Spleen (tissue), 13 donors: ENCODE measurements at places on chromosomes 6 and 20. TPM values are rescaled to one million over a fixed set of nuclear protein-coding genes. Genes with fewer than 3 reads are reported as not detected.

DNA sequence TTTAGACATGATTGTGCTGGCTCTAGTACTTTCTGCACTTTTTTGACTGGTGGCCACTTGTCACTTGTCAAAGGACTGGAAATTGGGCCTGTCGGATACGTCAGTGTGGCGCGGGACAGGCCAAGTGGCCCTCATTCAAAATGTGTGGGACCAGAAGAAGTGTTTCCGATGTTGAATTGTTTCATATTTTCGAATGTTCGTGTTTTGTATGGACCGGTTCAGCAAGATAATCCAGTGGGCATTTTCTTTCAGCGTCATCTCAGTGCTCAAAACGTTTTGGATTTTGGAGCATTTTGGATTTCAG is 3.5 kb downstream of the KIF25 start:
- DNase-seq = no peak

- no peak for DNase-seq
Observed at GRCh38 chr20:59958626-59959025, 403 bp downstream of the CDH26 start.

MCM8 gene
- 7.9 TPM for total RNA-seq

DNA sequence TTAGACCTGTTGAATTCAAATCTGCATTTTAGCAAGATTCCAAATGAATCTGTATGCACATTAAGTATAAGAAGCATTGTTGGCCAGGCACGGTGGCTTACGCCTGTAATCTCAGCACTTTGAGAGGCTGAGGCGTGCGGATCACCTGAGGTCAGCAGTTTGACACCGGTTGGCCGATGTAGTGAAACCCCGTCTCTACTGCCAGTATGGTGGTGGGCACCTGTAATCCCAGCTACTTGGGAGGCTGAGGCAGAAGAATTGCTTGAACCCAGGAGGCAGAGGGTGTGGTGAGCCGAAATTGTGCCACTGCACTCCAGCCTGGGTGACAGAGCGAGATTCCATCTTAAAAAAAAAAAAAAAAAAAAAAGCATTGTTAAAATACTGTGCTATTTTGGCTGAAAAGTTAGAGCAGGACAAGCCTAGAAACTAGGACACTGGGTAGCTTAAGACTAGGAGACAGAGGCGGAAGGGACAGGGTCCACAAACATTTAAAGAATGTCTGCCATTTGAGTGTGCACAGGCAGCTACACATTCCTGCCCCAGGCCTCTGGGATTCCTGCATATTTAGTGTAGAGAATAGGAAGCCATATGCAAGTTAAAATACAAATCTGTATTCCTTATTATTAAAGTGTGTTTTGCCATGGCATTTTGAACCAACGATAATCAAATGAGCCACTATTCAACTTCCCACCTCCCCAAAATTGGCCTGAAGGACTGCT is 45.1 kb upstream of the EEF1A1 start:
- DNase-seq = no peak

PRDM13 gene
- not detected for total RNA-seq

DNA sequence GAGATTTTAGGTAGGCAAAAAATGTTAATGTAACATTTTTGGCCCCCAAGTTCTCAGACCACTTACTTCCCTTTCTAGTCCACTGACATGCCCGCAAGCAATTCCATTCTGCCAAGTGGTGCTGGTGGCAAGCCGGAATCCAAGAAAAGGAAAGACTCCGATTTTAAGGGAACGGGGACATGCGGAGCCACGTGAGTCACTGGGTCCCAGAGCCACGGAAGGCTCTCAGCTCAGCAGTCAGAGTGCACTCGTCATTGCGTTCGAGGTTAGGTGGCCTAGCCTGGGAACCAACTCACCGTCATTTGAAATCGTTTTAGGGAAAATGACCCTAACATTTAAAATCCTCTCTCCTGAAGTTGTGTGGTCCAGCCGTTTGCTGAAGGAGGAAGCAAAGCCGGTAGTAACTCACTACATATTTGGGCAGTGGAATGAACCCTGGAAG is 711 bp upstream of the SIRT5 start:
- peak; percentile 81 for DNase-seq

SLC32A1 gene
- not detected for total RNA-seq

- no peak for DNase-seq
Observed at GRCh38 chr20:38320221-38320620, 16.3 kb downstream of the BPI start.

GRCh38 chr6:163019926-163020325 is 292.2 kb downstream of the PACRG start:
- DNase-seq = no peak

GJA10 gene
- not detected for total RNA-seq

SLC4A11 gene
- total RNA-seq = 0.67 TPM

GRCh38 chr20:55790178-55790577 is 215.1 kb downstream of the CBLN4 start:
- DNase-seq = no peak

- DNase-seq = no peak
Observed at GRCh38 chr20:37419307-37419706, 73.4 kb downstream of the SRC start.

TRIM26 gene
- 45.7 TPM for total RNA-seq

GRCh38 chr6:152270301-152270925 is 366.7 kb downstream of the SYNE1 start:
- no peak for DNase-seq

DNA sequence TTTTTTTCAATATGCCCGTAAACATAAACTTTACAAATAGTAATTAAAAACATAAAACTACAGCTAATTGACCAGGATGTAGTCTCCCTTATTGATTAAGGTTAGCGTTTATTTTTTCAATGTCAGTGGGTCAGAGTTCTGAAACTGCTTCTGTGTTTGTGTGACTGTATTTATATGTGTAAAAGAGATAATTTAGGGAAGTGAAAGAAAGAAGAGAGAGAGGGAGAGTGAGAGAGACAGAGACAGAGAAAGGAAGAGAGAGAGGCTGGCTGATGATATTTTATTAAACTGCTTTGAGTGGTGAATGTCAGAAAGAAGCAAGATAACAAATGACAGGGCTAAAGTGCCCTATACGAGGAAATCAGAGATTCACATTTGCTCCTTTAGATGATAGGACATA is 266.1 kb upstream of the PTCHD4 start:
- DNase-seq = no peak

DNA sequence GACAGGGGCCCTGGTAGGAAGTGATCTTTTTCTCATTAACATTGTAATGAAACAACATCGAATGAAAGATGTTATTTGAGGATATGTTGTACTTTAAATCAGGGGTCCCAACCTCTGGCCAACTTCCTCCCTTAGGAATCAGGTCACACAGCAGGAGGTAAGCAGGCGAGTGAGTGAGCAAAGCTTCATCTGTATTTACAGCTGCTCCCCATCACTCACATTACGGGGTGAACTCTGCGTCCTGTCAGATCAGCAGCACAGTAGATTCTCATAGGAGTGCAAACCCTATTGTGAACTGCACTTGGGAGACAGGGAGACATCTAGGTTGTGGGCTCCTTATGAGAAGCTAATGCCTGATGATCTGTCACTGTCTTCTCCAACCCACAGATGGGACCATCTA is 19.9 kb downstream of the EPM2A start:
- DNase-seq = no peak

DNA sequence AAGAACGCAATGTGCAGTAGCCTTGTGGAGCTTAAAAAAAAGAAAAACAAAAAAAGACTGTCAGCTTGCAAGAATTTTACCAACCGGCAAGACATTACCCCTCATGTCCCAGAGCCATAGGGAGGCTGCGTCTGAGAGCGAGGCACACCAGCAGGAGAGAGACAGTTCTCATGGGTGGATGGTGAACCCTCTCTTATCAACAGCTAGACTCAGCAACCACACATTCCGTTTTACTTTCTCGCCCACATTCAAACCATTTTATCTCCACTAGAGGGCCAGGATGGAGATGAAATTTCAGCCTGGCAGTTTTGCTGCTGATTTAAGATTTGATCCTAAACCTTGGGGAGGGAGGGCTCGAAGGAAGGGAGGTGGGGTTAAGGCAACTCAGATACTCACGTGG is 247.0 kb downstream of the ATXN1 start:
- DNase-seq = no peak

DNA sequence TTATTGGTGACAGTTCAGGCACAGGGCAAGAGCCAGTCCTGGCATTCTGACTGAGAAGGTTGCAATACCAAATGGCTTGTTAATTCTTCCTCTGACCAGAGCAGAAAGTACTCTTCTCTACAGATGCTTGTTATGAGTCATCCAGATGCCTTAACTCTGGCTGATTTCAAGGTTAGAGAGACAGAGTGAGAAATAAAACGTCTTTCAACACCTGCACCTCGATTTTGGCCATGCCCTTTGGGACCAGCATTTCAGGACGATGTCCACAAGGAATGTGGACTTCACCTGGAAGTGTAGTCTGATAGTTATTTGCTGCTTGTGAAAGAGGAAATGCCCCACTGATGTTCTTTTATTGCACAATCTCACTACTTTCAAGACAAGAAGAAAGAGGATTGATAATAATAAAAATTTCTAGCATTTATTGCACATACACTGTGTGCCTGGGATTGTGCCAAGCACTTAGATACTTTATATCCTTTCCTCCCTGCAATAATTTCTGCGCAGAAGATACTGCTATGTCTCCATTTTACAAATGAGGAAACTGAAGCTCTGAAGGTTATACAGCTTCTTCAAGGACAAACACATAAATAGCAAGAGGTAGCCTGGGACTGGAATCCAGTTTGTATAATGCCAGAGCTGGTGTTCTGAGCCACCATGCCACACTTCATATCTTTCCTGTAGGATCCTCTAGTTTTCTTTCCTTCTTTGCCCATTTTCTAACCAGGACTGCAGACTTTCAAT is 33.5 kb upstream of the MCM3 start:
- no peak for DNase-seq

ATP6V1G2 gene
- total RNA-seq = 2.7 TPM

LGSN gene
- total RNA-seq = 0.26 TPM

ITCH gene
- 68.4 TPM for total RNA-seq

- DNase-seq = no peak
Observed at GRCh38 chr20:54139188-54139587, 34.6 kb downstream of the CYP24A1 start.

DNA sequence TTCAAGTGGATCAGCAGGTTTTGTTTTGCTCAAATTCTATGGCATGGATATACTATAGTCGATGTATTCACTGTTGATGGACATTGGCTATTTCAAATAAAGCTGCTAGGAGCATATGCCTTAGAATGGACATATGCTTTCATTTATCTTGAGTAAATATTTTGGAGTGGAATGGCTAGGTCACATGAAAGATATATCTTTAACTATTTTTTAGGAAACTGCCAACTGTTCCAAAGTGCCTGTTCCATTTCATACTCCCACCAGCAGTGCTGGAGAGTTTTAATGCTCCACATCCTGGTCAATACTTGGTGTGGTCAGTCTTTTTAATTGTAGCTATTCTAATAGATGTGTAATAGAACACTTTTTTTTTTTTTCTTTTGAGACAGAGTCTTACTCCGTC is 81.1 kb upstream of the PIM1 start:
- no peak for DNase-seq

AKAP12 gene
- 47.7 TPM for total RNA-seq

- no peak for DNase-seq
Observed at GRCh38 chr20:3318226-3318884, 79.4 kb upstream of the SLC4A11 start.

SLPI gene
- total RNA-seq = 8.3 TPM

FAM83C gene
- total RNA-seq = not detected

GRCh38 chr6:159680104-159680503 is 12.9 kb downstream of the SOD2 start:
- no peak for DNase-seq

NEURL2 gene
- total RNA-seq = 5.6 TPM

DAAM2 gene
- total RNA-seq = 110 TPM

DNA sequence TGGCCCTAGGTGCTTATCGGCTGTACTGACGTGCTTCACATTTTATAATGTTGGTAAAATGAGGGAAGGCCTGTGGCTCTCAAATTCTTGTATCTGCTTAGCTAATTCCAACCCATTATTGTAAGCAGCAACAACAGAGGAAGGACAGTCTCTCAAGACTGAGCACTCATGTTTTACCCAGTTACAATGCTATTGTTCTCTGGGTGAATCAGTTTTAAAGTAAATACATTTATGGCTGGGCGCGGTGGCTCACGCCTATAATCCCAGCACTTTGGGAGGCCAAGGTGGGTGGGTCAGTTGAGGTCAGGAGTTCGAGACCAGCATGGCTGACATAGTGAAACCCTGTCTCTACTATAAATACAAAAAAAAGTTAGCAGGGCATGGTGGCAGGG is 194.6 kb downstream of the PRKN start:
- DNase-seq = no peak

DNA sequence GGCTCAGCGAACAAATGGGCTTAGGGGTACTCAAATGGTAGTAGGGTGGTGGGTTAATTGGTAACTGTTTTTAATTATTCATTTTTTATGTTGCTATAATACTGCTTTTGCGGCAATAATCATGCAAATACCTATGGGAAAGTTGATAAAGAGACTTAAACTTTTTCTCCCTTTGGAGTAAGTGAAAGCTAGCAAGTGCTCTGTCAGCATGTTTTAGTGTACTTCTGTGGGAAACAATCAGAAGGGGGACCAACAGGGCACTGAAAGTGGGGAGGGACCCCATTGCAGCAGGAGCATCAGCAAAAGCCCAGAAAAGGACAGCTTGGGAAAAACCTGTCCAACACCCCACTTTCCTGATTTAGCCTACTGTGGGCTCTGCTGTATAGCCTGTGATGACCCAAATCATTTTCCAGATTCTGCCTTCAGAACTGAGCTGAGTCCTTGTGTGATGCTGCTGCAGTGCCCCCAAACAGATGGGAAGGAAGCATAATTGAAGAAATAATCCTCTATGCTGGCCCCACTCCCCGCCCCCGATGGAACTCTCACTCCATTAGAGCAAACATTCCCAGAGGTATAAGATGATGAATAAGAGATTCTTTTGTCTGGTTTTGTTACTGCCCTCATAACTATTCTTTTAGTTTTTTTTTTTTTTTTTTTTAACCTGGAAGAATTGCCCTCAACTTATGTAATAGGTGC is 322.8 kb downstream of the CD83 start:
- DNase-seq = no peak

DNA sequence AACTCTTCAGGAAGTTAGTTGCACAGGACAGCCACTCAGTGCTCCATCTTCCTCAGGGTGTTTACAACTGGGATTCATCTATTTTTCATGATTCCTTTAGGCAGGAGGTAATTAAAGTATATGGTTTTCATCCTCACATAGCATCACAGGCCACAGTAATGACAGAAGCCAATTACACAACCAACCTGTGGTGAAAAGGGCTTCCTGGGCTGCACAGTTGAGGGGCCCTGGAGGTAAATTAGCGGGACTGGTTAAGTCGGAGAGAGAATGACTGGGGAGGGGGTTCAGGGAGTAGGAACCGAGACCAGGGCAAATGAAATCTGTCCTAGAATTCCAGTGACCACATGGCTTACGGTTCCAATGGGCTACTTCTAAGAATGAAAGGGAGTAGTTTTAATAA is 37.0 kb downstream of the BAK1 start:
- DNase-seq = no peak
